ENCODE measurements at places on chromosomes 4 and X. TPM values are rescaled to one million over a fixed set of nuclear protein-coding genes. Genes with fewer than 3 reads are reported as not detected.

The APEX2 gene
- total RNA-seq = 3.4 TPM

The COQ2 gene
- 7.3 TPM for total RNA-seq

The MSANTD1 gene
- 0.28 TPM for total RNA-seq

The DUSP21 gene
- not detected for total RNA-seq

The MAGEC1 gene
- total RNA-seq = not detected

The CWH43 gene
- total RNA-seq = not detected

The SFRP2 gene
- total RNA-seq = not detected

The MAP3K15 gene
- under 0.01 TPM for total RNA-seq

The ARHGAP36 gene
- not detected for total RNA-seq

The DDX53 gene
- total RNA-seq = not detected

The ABLIM2 gene
- under 0.01 TPM for total RNA-seq

The ASMT gene
- not detected for total RNA-seq

The ZNF732 gene
- under 0.01 TPM for total RNA-seq

The PPBP gene
- not detected for total RNA-seq

The MAGEC3 gene
- total RNA-seq = not detected

The CYTL1 gene
- 1.4 TPM for total RNA-seq

The FOXR2 gene
- not detected for total RNA-seq

The TIGD4 gene
- not detected for total RNA-seq

The GALNTL6 gene
- total RNA-seq = under 0.01 TPM

The NLRP2B gene
- total RNA-seq = not detected

The VCX3B gene
- not detected for total RNA-seq

The POLA1 gene
- 15.1 TPM for total RNA-seq

The PIN4 gene
- total RNA-seq = 2.2 TPM

The UBA6 gene
- total RNA-seq = 268 TPM

The ATP2B3 gene
- total RNA-seq = under 0.01 TPM

The NUDT10 gene
- 0.90 TPM for total RNA-seq

The CT45A2 gene
- not detected for total RNA-seq

The STIM2 gene
- total RNA-seq = 24.2 TPM

The LINC00632 gene
- 6.4 TPM for total RNA-seq

The LUZP4 gene
- not detected for total RNA-seq

The DMD gene
- 11.8 TPM for total RNA-seq

The TRIM2 gene
- 52.2 TPM for total RNA-seq

The PPARGC1A gene
- total RNA-seq = under 0.01 TPM

The C1GALT1C1 gene
- total RNA-seq = 22.5 TPM

The MAGED4B gene
- 35.5 TPM for total RNA-seq

The PACRGL gene
- 15.8 TPM for total RNA-seq

The TLR7 gene
- total RNA-seq = not detected

The CENPVL3 gene
- total RNA-seq = not detected

The TRO gene
- total RNA-seq = 25.8 TPM

The CXorf51A gene
- total RNA-seq = not detected

The INTS6L gene
- total RNA-seq = 3.9 TPM

The CCDC160 gene
- total RNA-seq = 0.28 TPM

The PDS5A gene
- total RNA-seq = 33.5 TPM

The ATP6AP2 gene
- 76.2 TPM for total RNA-seq

The PRDM5 gene
- 12.8 TPM for total RNA-seq

The WAS gene
- total RNA-seq = not detected

All from IMR-90 (cell line).